ENCODE measurements at places on chromosomes 16 and 17.
A peak's percentile ranks its signal among the peaks of the same experiment; 100 is the strongest.

GRCh38 chr16:25018972-25019617 lies 3.9 kb upstream of the ARHGAP17 start:
- no peaks in the 10 kb centered on the region for H3K27me3 ChIP-seq
- peak overlapping the region; percentile 60 for H3K27ac ChIP-seq
- no peaks in the 10 kb centered on the region for H3K36me3 ChIP-seq

DNA sequence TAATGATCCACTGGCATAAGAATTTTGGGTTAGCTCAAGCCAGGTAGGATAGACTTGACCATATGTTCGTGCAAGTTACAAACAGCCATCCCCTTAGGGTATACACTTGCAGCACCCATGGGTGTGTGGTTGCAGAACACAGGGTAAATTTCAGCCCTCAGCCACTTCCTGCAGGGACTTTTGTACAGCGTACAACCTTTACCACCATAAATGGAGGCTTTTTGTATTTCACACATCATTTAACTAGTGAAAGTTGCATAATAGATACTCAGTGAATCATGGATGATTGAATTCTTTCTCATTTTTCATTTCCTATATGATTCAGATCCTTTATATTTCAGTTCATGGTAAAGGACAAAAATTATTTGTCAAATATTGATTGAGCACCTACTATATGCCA lies 473.9 kb downstream of the CDH13 start:
- H3K4me3 ChIP-seq = no peak overlapping the region
- H3K4me1 ChIP-seq = no peaks in the 10 kb centered on the region
- H3K36me3 ChIP-seq = no peaks in the 10 kb centered on the region
- DNase-seq = no peak

DNA sequence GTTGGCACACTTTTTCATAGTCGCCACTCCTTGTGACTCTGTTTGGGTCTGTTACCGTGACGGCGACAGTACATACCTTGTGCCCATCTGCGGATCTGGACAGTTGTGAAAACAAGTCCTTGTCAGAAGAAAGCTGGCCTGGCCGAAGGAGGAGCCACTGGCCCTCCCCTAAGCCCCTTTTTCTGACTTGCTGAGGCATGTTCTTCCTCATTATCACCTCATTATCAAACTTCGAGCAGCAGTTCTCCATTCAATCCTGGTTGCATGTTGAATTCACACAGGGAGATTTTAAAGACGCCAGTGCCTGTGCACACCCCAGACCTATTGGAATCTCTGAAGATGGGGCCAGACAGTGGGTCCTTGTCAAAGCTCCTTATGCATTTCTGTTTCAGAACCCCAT lies 61.1 kb downstream of the CYLD start:
- no peak for DNase-seq
- H3K4me1 ChIP-seq = peaks cover 3% of the 10 kb centered on the region
- H3K36me3 ChIP-seq = peaks cover 3% of the 10 kb centered on the region
- H3K27me3 ChIP-seq = no peaks in the 10 kb centered on the region

GRCh38 chr16:66639091-66639885 lies 34.8 kb downstream of the CMTM3 start:
- no peak for DNase-seq
- no peaks in the 10 kb centered on the region for H3K27me3 ChIP-seq
- no peaks in the 10 kb centered on the region for H3K4me1 ChIP-seq
- H3K4me3 ChIP-seq = no peak overlapping the region
- H3K27ac ChIP-seq = no peak overlapping the region
- H3K36me3 ChIP-seq = no peaks in the 10 kb centered on the region

- no peak overlapping the region for H3K27ac ChIP-seq
- no peaks in the 10 kb centered on the region for H3K4me1 ChIP-seq
- H3K4me3 ChIP-seq = no peak overlapping the region
- H3K27me3 ChIP-seq = no peaks in the 10 kb centered on the region
- no peak for DNase-seq
These were observed 73.1 kb upstream of the CES5A start for GRCh38 chr16:55948230-55948629.

- peaks cover 25% of the 10 kb centered on the region for H3K36me3 ChIP-seq
- peaks cover 16% of the 10 kb centered on the region for H3K4me1 ChIP-seq
- DNase-seq = peak; percentile 45
- no peaks in the 10 kb centered on the region for H3K27me3 ChIP-seq
- H3K27ac ChIP-seq = no peak overlapping the region
- no peak overlapping the region for H3K4me3 ChIP-seq
These were observed 4.3 kb downstream of the POLG2 start for GRCh38 chr17:64492481-64493109.

DNA sequence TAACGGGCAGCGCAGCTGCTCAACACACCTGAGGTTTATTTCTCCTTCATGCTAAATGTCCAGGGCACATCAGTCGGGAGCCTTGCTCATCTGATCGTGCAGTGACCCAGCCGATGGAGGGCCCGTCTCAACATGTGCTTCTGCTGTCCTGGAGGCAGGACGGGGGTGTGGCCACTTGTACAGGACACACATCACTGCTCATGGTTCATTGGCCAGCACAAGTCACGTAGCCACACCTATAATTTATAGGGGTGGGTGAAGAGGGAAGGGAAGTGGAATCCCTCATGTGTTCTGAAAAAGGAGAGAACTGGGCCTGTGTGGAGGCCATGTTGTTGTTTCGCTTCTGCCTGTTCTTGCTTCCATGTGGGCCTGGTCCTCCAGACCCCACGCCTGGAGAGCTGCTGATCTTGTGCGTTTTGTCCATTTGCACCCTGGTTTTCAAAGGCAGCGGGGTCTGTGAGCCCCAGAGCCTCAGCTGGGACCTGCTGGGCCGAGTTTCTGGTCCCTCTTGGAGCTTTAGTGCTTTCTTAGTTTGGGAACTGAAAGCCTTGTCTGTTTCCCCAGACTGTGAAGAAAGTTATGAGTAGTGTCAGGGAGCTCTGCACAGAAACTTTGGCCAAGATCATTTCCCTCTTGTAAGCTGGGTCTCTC lies 60.5 kb downstream of the CMIP start:
- H3K27ac ChIP-seq = no peak overlapping the region
- DNase-seq = no peak
- H3K36me3 ChIP-seq = no peaks in the 10 kb centered on the region
- H3K4me3 ChIP-seq = no peak overlapping the region
- H3K4me1 ChIP-seq = peaks cover 6% of the 10 kb centered on the region
- no peaks in the 10 kb centered on the region for H3K27me3 ChIP-seq

DNA sequence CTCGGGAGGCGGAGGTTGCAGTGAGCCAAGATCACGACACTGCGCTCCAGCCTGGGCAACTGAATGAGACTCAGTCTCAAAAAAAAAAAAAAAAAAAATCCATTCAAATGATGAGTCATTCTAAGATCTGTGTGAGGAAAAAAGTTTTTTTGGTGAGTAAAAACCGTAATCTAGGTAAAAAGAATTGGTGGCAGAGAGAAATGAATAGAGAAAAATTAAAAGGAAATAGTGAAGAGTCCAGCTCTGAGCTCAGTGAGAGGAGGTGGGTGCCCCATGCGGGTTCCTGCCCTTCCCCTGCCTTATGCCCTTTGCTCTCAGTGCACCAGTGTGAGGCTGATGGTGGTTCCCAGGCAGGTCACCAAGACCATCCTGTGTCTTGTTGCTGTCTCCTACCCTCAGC lies 20.9 kb downstream of the GAN start:
- H3K36me3 ChIP-seq = no peaks in the 10 kb centered on the region
- no peak overlapping the region for H3K4me3 ChIP-seq
- no peak overlapping the region for H3K27ac ChIP-seq
- H3K27me3 ChIP-seq = no peaks in the 10 kb centered on the region
- no peak for DNase-seq
